Stimulated activated CD4-positive, alpha-beta T cell treated with anti-CD3 and anti-CD28 coated beads, TNF-alpha, amount 100 ng/mL, for 1 hour (primary cell): ENCODE measurements at places on chromosomes 5 and 9.

DNA sequence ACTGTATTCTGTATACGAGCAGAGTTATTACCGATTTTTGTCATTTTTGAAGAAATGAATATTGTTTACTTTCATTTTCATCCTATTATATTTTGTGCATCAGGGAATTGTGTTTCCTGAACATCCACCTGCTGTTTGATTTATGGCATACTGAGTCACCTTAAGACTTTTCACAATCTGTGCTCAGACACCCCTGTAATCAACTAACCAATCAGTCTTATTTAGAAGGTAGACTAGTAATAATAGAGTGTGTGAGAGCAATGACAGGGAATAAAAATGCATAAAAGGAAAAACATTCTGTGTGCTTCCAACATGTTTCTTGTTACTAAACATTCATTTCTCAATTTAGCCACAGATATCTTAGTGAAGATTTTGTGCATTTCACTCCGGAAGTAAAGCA is 1413.6 kb upstream of the ACO1 start:
- DNase-seq, result no peak

DNA sequence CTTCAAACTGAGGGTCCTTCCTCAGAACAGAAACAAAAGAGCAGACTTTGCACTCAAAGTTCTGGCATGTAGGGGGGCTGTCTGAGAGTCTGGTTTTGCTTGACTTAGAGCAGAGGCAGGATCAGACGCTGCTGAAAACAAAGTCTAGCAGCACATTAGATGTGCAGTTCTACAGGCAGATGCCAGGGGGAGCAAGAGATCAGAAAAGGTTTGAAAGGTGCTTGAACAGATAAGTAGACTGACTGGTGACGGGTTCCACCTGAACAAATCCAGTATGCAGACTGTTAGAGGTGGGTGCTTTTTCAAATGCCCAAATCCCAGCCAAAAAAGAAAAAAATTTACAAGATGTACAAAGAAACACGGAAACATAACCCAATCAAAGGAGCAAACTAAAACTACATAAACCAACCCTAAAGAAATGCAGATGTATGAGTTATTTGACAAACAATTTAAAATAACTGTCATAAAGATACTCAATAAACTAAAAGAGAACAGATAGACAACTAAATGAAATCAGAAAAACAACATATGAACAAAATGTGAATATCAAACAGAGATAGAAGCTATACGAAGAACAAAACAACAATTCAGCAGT is 194.7 kb upstream of the FREM1 start:
- peak; percentile 0 for DNase-seq

DNA sequence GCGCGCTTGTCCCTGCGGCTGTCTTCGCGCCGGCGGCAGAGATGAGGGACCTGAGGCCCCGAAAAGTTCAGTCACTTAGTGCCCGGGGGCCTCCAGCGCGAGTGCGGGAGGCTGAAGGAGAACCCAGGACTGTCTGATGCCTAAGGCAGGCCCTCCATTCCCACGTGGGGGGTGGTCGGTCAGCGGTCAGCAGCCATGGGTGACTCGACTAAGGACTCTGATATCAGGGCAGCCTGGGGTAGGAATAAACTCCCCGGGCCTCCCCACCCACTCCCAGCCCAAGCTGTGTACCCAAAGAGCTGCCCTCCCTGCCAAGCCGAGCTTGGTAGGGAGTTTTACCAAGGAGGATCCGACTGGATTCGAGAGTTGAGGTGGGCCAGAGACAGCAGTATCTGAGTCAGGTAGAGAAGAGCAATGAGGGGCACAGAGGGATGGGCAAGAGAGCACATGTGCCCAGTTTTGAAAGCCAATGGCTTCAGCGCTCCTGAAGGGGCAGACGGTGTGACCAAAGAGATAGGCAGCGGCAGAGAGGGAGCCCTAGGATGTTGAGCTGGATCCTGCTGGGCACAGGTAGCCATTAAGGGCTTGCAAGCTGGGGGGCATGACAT is 787 bp downstream of the FGFR4 start:
- DNase-seq, result no peak

DNA sequence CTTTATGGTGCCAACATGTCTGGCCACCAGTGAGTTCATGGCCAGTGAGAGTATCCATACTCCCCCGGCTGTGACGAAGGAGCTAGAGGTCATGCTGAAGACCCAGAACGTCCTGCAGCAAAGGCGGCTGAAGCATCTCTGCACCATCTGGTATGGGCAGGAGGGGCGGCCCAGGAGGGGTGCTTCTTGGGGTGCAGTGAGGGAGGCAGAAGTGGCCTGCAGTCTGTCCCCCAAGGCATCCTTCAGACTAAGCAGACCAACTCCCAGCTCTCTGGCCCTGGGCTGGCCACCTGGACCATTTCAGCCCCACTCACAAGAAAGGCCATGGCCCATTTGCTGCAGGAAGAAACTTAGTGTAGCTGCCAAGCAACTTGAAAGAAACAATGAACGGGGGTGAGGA is 11.0 kb downstream of the CCDC180 start:
- no peak for DNase-seq

GRCh38 chr5:24381861-24382489 is 262.8 kb downstream of the CDH10 start:
- no peak for DNase-seq

- DNase-seq, result no peak
Observed at GRCh38 chr5:98872674-98873073, 56.1 kb downstream of the CHD1 start.
